ENCODE measurements at places on chromosomes 4 and X.

- DNase-seq: no peak
Observed at GRCh38 chr4:156252358-156252921, 298.8 kb upstream of the CTSO start.

- DNase-seq: no peak
Observed at GRCh38 chr4:24015782-24016181, 125.9 kb upstream of the PPARGC1A start.

GRCh38 chr4:187224560-187224959 is 500.9 kb upstream of the FAT1 start:
- no peak for DNase-seq

DNA sequence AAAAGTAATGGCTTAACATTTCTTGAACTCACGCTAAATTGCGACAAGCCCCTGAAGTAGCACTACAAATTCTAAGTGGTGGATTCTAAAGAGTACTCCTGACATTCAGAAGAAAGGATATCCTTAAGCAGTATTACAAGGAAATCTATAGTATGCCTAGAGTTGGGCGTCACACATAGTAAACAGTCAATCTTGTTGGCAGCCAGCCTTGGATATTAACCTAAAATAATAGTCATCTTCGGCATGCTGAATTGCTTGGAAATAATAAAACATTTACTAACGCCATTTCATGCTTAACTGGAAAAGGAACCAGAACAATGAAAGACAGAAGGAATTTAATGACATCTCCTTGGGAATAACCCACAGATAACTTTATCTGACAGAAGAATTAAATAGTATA is 18.6 kb downstream of the ATP8A1 start:
- no peak for DNase-seq

DNA sequence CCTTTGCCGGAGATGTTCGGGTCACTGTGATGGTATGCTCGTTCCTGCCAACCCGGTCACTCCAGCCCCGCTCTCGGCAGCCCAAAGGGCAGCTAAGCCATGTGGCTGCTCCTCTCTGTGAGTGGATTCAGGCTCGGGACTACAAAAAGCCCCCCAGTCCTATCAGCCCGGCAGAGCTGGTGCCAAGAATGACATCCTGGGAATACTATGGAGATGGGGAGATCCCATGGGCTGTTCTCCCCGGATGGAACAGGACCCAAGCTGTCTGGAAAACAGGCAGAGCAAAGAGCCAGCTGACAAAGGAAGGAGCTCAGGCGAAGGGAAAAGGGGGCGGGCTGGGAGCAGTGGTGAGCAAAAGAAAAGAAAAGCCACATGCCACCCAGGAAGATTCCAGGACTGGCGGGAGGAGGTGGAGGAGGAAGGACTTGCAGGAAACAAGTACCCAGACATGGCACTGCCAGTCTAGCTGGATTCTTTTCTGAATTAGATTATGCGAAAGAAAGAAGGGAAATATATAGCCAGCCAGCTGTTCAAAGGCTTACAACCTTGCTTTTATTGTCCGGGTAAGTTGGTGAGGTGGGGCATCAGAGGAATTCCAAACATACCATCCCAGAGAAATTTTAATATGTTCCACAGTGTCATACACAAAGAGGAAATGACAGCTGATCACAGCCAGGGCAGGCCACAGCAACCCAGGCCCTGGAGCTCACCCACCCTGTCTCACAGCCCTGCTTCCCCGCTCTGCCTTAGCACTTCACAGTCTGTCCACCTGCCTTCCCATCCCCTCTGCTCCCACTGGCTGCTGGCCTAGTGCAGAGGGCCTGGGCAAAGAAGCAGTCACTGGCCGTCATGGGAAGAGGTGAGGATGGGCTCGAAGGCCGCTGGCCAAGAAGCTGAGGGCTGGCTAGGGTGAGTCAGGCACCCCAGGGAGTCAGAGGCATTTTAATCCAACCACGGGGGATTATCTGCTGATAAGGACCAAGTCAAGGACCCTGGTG is 3.4 kb downstream of the NDP start:
- no peak for DNase-seq
